Cerebellar cortex (tissue), 1 donor: ENCODE measurements at places on chromosomes 11 and 22.
A peak's percentile ranks its signal among the peaks of the same experiment; 100 is the strongest.

- DNase-seq, result no peak
Measured at GRCh38 chr22:39906207-39906606, 5.3 kb downstream of the GRAP2 start.

DNA sequence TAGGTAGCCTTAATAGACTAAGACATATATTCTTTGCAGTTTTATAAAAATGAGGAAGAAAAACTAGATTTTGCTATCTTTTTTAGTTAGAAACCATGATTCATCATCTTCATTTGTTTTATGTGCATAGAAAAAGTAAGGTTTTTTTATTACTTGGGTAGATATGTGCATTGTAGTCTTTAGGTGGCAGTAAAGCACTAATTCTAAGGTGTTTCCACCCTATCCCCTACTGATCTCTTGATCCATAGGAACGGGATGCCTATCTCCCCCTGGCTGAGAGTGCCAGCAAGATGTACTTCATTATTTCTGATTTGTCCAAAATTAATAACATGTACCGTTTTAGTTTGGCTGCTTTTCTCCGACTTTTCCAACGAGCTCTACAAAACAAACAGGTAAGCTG lies 148.1 kb downstream of the DYNC2H1 start:
- peak; percentile 26 for DNase-seq

DNA sequence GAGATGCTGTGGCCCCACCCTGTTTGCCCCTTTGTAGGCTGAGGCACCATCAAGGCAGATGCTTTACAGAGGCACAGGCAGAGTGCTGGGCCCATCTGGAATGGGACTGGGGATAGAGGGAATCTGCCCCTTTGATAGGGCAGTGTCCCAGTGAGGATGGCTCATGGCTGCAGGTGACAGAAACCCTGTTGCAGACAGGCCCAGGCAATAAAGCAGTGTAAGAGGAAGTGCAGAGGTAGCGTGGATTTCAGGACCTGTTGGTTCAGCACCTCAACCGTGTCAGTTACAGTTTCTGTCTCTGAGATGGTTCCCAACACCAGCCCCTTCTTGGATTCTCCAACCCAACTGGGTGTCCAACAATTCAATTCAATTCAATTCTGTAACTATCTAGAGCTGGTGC lies 25.1 kb downstream of the PRDM11 start:
- no peak for DNase-seq

GRCh38 chr22:36856121-36856791 lies 4.5 kb upstream of the NCF4 start:
- peak; percentile 77 for DNase-seq

DNA sequence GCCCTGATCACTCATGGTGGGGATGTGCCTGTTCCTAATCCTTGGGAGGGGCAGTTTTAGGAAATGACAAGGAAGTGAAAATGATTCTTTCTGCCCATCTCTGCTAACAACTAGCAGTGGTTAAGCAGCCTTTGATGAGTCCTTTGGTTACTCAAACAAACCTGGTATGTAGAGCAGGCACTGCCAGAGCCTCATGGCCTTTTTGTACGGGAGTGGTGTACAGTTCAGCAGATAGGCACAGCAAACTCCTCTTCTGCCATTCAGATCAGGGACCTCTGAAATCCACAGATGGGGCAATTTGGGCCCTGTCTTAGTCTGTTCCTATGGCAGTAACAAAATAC lies 66.2 kb downstream of the FZD4 start:
- no peak for DNase-seq

- DNase-seq, result no peak
Measured at GRCh38 chr11:3982431-3982830, 112.2 kb upstream of the RRM1 start.

- DNase-seq, result peak; percentile 82
Measured at GRCh38 chr22:38572065-38572464, 2.1 kb upstream of the DMC1 start.

GRCh38 chr11:12529041-12529440 lies 145.2 kb upstream of the TEAD1 start:
- DNase-seq, result no peak

GRCh38 chr11:73625696-73626318 lies 20.6 kb upstream of the PLEKHB1 start:
- DNase-seq, result peak; percentile 94

GRCh38 chr11:79648766-79649520 lies 208.1 kb upstream of the TENM4 start:
- no peak for DNase-seq

GRCh38 chr11:18969720-18970119 lies 30.5 kb upstream of the MRGPRX1 start:
- no peak for DNase-seq

DNA sequence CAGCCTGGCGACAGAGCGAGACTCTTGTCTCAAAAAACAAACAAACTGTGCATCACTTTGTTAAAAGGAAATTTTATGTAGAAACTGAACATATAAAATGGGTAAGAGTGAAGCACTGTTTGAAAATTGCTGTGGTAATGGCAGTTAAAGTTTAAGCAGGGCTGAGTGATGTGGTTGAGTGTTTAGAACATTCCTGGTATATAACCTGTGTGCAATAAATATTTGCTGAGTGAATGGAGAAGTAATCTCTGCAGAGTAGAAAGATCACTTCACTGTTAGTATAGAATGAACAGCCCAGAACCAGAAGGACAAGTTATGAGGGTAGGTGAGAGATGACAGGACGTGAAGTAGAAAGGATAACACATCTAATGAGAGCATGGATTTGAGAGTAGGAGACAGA lies 27.3 kb downstream of the CECR2 start:
- DNase-seq, result no peak

- DNase-seq, result peak; percentile 60
Measured at GRCh38 chr11:117328375-117329010, 839 bp downstream of the CEP164 start.

- DNase-seq, result no peak
Measured at GRCh38 chr22:45197606-45198462, 34.1 kb downstream of the NUP50 start.

GRCh38 chr11:2994336-2994730 lies 2.2 kb upstream of the NAP1L4 start:
- DNase-seq, result no peak

- no peak for DNase-seq
Measured at GRCh38 chr11:122714004-122714403, 58.5 kb downstream of the UBASH3B start.

DNA sequence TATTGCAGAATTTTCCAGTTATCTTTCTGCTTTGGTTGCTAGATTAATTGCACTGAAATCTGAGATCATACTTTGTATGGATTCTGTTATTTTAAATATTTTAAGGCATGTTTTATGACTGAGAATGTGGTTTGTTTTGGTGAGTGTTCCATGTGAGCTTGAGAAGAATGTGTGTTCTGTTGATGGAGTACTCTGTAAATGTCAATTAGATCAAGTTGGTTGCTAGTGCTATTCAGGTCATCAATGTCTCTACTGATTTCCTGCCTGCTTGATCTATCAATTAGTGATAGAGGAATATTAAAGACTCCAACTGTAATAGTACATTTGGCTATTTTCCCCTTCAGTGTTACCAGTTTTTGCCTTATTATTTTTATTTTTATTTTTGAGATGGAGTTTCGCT lies 64.3 kb upstream of the SHANK2 start:
- DNase-seq, result no peak

DNA sequence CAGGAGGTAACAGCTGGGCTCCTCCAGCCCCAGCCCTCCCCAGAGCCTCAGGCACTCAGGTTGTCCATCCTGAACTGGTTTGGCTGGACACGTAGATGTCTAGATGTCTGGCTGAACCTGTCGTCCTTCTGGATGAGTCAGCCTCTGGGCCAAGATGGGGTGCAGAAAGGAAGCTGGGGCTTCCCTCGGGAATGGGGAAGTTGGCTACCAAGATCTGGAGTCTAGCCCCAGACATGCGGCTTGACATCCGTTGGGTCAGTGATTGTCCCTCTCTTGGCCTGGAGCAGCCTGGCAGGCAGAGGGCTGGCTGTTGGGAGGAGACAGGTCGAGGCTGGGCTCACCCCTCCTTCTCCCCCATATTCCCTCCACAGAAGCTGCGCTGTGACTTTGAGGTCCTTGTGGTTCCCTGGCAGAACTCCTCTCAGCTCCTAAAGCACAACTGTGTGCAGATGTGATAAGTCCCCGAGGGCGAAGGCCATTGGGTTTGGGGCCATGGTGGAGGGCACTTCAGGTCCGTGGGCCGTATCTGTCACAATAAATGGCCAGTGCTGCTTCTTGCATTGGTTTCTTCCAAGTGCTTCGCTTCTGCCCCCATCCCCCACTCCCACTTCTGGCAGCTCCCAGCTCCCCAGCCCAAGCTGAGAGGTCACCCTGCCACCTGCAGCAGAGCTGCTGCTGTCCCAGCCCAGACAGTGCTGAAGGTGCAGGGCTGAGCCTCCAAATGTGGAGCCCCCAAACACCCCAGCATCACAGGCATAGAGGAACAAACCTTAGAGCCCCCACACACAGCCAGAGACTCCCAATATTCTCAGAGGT lies 1.3 kb downstream of the CST6 start:
- DNase-seq, result no peak

DNA sequence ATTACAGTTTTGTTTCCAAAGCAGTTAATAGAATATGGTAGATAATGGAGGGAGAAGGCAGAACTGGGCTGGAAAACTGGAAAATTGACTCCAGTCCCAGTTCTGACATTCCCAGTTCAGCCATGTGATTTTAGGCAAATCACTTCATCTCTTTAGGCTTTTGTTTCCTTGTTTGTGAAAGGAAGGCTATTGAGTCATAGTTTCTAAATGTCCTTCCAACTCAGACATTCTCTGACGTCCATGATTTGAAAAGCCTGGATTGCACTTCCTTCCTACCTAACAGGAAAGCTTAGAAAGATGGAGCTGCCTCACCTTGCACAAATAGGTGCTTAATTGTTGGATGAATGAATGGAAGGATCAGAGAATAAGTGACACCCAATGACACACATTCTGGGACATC lies 19.8 kb upstream of the GALNT18 start:
- DNase-seq, result no peak

GRCh38 chr11:58774164-58774593 lies 42.4 kb upstream of the GLYAT start:
- no peak for DNase-seq
